Right hindlimb (tissue), 1 donor: ENCODE measurements at places on chromosomes 4 and X.

GRCh38 chr4:126268106-126268505, 953.4 kb downstream of the FAT4 start:
- DNase-seq = no peak

GRCh38 chr4:21476757-21477156, 471.8 kb downstream of the KCNIP4 start:
- DNase-seq = peak; percentile 29

DNA sequence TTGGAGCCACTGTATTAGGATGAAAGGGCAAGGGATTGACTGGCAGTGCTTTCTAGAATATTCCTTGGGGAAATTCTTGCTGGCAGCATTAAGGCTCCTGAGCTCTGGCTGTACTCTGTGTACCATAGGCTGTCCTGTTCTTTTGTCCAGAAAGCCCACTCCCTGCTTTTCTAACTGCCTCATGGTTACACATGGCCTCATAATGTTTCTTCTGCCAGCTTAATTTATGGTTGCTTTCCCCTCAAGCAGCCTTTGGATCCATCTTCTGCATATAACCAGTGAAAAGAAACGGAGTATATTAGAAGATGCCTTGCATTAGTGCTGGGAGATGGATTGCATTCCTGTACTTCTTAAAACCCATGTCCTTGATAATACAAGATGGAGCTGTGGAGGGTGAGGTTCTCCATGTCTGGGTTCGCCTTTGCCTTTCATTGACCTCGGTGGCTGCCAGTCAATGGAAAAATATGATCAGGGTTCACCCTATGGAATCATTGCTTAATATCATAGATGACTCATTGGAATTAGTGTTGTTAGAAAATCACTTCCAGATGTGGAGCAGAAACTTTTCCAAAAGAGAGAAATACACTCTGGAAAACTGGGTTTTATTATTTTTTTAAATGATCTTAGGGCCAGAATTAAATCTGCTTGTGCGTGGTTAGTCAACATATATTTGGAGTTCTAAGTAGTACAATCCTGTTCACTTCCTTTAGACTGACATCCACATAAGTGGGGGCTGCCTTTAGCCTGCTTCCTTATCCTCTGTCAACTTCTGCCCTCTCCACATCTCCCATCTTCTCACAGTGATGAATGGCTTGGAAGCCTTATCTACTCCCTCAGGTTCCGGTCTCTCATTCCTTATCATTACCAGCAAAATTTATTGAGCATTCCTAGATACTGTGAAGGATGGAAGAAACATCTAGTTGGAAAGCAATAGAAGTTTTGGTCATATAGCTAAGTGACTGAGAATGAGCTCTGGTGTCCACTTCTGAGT, 24.9 kb downstream of the DOCK11 start:
- peak; percentile 54 for DNase-seq

DNA sequence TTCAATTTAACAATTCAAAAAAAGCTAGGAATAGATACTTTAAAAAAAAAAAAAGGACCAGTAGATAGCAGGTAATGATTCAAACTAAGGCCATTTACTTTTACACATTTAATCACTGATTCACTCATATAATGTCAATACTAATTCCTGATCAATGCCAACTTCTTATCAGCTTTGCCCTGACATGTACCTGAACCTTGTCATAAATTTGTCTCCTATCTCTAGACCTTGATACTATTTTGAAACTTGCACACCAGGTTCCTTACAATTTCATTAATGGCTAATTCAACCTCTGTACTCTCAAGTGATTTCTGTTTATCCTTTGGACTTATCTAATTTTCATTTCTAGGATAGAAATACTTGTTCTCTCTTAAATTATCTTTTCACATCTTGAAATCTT, 55.4 kb downstream of the UGT2B4 start:
- no peak for DNase-seq

DNA sequence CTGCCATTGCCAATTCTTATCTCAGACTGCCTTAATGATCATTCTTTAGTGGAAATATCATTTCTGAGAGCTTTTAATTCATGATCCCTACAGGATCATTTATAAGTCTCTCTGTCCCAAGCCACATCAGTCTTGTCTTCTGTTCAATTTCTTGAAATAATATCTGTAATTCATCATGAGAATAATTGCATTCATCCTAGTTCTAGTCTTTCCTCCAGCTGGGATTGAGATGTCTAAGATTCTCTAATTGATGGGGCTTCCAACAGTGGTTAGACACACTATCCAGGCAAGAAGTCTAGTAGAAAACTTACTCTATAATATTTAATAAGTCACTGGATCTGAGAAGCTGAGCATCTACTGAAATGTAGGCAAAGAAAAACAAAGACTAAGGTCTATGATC, 854.7 kb upstream of the ADGRL3 start:
- DNase-seq = no peak

DNA sequence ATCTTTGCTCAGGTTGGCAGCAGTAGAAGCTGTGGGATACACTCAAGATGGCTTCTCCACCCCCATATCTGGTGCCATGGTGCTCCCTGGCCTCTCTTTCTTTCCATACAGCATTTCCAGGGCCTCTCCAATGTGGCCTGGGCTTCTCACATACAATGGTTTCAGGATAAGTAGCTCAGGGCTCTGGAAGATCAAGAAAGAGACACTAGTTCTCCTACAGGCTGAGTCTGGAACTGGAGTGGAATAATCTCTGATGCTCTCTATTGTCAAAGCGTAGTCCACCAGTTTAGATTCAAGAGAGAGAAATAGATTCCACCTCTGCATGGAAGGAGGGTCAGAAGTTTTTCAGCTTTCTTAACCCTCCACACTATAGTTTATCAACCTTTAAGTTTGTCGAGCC, 138.2 kb upstream of the AADAT start:
- no peak for DNase-seq

- DNase-seq = no peak
Measured at GRCh38 chr4:182894681-182895275, 22.4 kb downstream of the DCTD start.

GRCh38 chr4:140374130-140374477, 658 bp downstream of the SCOC start:
- DNase-seq = no peak

- DNase-seq = no peak
Measured at GRCh38 chr4:108272561-108272960, 103.8 kb upstream of the LEF1 start.

- DNase-seq = no peak
Measured at GRCh38 chr4:26815706-26816105, 44.9 kb upstream of the STIM2 start.

- DNase-seq = peak; percentile 93
Measured at GRCh38 chr4:186726426-186727168, 2.9 kb upstream of the FAT1 start.

DNA sequence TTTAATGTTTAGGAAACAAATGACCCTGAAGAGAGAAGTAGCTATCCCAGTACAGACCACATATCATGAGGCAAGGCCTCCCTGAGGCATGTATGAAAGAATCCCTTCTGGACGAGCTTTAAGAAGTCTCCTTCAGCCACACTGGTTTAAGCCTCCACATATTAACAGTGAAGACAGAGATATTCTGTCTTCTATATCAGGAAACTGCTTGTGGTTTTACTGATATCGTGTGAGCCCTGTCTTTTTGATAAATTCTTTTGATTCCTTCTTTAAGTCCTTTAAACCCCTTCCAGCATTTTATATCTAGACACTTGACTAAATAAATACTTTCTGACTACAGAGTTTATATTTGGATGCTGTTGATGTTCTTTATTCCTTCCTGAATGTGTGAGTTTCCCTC, 45.9 kb upstream of the GPC4 start:
- DNase-seq = no peak

DNA sequence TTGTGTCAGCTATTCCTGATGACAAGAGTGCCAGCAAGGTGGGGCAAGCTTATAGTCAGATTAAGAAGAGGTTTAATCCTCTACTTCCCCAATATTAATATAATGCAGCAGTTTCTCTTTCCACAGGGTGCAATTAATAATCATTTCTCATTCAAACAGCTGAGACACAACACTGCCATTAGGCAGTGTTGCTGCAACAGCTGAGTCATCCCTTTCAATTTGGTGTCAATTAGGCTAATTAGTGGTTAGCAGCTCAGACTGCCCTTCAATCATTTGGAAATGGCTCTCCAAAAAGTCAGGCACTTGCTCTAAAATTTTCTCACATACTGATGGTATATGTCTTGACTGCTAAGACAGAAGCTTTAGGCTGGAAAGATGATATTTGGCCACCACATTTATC, 265.7 kb upstream of the FAM241A start:
- no peak for DNase-seq

DNA sequence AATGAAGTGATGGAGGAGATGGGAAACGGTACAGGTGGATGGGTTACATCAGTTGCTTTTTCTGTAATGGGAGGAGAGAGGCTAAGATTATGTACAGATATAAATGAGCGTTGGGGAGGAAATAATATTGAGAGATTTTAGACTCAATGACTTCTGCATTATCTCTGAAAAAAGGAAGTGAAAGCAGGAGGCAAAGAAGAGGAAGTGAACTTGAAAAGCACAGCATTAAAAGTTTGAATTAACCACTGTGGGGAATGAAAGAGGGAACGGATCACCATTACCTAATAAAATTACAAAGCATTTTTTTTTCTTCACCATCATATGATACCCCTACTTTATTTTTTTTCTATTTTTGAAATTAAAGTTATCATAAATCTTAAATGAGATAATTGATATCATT, 1025.5 kb downstream of the RPA4 start:
- DNase-seq = no peak

GRCh38 chr4:110512901-110513300, 36.9 kb downstream of the ENPEP start:
- no peak for DNase-seq

- DNase-seq = no peak
Measured at GRCh38 chrX:47607091-47607490, 12.6 kb downstream of the SYN1 start.

- DNase-seq = no peak
Measured at GRCh38 chr4:19486400-19486799, 765.3 kb upstream of the SLIT2 start.

DNA sequence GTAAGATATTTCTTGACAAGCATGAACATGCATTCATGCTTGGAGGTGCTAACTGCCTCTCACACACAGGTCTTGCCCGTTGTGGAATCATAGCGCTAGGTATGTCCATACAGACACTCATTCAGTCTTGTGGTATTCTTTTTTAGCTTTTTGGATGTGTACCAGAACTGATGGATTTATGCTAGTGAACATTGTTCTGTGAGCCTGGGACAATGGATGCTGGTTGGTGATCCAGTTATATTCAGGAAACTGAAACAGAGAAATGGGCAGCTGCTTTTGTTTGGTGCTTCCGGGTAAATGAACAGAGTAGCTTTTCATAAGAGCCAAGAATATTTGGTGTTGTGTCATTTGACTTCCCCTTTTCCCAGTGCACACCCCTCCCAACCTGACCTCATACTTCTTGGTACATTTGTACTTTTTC, 78.9 kb upstream of the SLC4A4 start:
- no peak for DNase-seq

DNA sequence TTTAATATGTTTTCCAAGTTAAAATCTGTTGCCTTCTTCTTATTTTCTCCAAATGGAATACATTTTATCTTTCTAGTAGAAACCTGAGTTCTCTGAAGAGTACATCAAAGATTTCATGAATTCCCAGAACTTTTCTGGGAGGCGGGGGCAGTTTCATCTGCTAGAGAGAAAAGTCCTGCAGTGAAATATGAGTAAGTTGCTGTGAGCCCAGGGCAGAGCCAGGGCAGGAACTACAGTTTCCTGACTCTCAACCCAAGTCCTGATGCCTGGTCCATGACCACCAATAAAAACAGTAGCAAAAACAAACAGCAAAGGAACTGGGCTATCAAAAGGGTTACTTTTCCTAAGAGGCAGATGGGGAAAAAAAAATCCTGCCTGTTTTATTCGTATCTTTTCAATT, 239.4 kb upstream of the CTSO start:
- DNase-seq = peak; percentile 25

GRCh38 chr4:84167564-84167963, 331.5 kb downstream of the NKX6-1 start:
- DNase-seq = no peak

DNA sequence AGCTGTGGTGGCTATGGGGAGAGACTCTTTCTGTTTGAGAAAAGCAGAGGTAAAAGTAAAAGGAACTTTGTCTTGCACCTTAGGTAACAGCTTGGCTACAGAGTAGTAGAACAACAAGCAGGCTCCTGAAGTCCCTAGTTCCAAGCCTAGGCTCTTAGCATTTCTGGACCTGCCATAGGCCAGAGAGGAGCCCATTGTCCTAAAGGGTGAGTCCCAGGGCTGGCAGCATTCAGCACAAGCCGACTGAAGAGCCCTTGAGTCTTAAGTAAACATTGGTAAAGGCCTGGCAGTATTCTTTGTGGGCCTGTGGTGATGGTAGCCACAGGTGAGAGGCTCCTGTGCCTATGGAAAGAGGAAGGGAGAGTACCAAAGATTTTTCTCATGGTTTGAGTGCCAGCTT, 38.2 kb downstream of the CSN3 start:
- no peak for DNase-seq

GRCh38 chr4:74055096-74055495, 16.6 kb upstream of the CXCL3 start:
- DNase-seq = no peak

- DNase-seq = no peak
Measured at GRCh38 chr4:56512166-56512565, 6.6 kb downstream of the ARL9 start.

- DNase-seq = no peak
Measured at GRCh38 chrX:117752745-117753144, 363.9 kb downstream of the KLHL13 start.

DNA sequence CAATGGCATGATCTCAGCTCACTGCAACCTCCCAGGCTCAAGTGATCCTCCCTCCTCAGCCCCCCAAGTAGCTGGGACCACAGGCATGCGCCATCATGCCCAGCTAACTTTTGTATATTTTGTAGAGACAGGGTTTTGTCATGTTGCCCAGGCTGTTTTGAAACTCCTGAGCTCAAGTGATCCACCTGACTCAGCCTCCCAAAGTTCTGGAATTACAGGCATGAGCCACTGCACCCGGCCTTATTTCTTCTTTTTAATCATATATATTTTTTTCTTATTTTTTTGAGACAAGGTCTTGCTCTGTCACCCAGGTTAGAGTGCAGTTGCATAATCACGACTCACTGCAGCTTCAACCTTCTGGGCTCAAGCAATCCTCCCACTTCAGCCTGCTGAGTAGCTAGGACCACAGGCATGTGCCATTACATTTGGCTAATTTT, 184.0 kb downstream of the TSPAN5 start:
- DNase-seq = no peak

DNA sequence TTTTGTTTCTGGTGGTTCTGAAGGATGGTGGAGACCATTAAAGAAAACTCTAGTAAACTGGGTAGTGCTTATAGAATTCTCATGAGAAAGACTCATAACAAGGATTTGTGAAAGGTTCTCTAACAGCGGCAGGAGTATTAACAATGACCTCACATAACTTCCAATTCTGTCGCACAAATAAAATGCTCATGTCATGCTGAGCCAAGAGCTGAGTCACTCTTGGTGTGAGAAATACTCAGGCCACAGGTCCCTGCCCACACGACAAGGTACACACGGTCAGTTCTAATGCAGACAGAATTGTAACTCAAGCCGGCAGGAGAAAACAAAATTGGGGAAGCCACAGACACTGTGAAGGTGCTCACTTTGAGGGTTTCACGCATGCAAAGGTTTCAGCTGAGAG, 34.4 kb upstream of the C4orf50 start:
- no peak for DNase-seq

- DNase-seq = no peak
Measured at GRCh38 chr4:22473268-22473667, 42.6 kb downstream of the ADGRA3 start.
